ENCODE measurements at places on chromosomes 2 and 18.

DNA sequence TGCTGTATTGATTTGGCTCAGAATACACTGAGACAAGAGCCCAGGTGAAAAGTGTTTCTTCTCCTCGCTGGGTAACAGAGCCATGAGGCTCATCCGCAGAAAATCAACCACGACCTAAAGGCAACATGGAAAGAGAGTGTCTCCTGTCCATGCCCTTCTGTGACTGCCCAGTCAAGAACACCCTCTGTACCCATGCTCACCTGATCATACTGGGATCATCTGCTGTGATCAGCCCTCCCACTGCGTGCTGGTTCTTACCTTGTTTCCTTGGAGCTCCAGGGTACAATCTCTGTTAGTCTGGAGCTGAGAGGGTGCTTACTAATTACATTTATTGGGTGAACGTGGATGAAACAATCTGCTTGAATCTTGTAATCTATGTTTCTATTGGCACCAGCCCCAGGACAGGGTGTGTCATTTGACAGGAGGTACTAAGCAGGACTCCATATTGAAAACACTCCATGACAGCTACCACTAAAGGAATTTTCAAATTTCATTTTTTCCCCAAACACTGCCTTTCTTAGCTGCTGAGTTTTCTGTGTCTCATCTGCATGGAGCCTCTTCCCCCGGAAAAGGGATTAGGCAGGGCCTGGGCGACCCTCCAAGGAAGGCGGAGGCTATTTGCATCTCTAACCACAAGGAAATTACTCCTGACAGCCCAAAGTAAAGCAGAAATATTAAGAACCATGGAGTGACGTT is 39.7 kb upstream of the GRP start:
- no peak for DNase-seq

GRCh38 chr2:39529836-39530235 is 92.8 kb upstream of the MAP4K3 start:
- no peak for DNase-seq

GRCh38 chr18:24200494-24201290 is 61.8 kb downstream of the CABYR start:
- DNase-seq: no peak

DNA sequence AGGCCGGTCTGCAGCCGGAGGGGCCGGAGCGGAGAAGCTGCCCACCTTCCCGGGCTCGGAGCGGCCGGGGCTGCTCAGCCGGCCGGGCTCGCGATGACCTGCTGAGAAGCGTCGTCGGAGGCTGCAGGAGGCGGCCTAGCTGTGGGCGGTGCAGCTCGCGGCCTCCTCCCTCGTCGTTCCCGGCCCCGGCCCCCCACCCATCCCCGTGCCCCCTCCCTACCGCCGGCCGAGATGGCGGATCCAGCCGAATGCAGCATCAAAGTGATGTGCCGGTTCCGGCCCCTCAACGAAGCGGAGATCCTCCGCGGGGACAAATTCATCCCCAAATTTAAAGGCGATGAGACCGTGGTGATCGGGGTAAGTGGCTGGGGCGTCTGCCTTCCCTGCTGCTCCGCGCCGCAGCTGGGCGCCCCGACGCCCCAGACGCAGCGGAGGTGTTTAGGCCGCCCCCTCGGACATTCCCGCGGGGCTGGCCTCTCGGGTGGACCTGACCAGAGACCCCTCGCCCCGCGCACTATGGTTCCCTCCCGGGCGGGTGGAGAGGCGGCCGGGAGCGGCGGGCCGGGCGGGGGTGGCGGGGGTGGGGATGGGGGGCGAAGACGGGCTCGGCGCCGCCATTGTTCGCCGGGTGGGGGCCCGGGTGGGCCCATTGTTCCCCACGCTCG is 492 bp downstream of the KIF5C start:
- no peak for DNase-seq

GRCh38 chr18:35938562-35938961 is 33.9 kb upstream of the RMP24 start:
- DNase-seq: no peak

DNA sequence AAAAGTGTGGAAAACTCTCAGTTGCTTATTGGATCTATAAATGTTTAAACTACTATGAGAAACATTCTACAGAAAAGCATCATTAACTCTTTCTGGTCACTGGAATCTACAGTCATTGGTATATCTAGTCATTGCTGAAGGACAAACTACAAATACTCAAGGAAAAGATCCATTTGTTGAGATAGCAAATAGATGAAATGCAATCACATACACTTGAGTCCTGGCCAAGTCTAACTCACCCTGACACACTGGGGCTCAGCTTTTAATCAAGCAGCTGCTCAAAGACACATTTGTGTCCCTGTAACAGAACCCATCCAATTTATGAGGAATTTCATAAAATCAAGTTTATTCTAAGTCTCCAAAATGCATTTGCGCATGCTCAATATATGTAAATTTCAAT is 68.7 kb downstream of the CDH2 start:
- DNase-seq: no peak

- no peak for DNase-seq
These were observed 53.1 kb upstream of the NRP2 start for GRCh38 chr2:205629091-205629776.

DNA sequence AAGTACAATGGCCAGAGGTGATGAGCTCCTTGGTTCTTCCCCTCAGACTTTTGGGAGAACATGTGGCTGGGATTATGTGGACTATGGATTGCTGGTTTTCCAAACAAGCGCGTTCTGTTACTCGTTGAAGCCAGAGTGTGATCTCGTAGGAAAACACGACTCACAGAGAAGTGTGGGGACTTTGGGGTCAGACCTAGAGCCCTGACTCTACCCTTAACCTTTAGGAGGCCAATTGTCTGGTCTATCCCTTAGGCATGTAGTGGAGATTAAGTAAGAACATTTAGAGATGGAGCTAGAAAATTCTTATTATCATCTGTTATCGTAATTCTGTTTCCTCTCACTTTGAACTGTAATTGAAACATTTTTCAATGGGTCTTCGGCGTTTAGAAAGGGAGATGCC is 35.8 kb downstream of the BCL2L11 start:
- no peak for DNase-seq

DNA sequence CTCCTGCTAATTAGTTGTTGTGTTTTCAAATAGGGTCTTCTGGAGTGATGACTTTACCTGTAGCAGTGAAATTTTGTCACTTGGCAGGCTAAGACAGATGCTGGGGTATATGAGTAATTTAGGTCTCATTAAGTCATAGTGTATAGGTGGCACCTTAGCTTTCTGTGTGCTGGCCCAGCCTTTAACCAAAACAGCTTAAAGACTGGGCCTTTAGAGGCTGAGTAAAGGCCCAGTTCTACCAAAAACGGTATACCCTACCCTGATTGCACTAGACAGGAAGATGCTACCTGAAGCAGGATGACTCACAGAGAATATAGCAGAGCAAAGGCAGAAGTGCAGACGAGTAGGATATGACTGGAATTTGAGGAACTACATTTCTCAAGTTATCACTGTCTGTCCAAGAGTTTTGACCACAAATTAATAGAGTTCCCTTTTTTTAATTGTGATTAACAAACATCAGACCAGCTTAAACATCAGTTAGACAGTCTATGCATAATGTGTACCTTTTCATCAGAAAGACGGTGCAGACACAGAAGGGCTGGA is 337.9 kb upstream of the SALL3 start:
- no peak for DNase-seq

DNA sequence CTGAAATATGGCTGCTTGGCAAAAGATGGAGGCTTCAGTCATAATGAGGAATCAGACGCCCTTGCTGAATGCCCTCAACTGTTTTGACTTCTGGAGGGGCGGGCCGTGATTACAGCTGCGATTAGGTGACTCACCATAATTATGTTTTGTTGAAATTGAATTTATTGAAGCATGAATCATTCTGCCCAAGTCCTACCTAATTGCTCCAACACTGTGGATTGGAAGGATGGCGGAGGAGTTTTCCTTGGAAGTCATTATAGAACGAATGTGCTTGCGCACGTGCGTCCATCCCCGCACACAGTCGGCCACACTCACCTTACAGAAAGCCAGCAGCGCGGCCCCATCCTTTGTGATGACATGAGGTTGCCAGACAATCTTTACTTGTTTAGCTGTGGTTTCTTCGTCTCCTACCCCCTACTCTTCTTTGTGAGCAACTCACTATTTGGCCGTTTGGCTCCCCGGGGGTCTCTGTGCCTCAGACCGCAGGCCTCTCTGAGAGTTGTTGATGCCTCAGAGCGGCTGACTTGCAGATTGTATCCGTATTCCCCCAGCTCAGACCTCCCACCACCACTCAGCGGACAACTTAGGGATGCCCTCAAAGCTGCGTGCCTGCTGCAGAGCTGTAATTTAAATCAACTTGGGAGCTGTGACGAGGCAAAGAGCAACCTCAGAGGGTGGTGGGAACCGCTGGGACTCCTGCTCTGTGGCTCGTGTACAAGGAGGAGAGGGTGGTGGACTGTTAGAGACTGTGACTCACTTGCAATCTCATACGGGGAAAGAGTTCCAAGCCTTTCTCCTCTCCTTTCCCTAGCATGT is 513.4 kb downstream of the TNS1 start:
- no peak for DNase-seq

DNA sequence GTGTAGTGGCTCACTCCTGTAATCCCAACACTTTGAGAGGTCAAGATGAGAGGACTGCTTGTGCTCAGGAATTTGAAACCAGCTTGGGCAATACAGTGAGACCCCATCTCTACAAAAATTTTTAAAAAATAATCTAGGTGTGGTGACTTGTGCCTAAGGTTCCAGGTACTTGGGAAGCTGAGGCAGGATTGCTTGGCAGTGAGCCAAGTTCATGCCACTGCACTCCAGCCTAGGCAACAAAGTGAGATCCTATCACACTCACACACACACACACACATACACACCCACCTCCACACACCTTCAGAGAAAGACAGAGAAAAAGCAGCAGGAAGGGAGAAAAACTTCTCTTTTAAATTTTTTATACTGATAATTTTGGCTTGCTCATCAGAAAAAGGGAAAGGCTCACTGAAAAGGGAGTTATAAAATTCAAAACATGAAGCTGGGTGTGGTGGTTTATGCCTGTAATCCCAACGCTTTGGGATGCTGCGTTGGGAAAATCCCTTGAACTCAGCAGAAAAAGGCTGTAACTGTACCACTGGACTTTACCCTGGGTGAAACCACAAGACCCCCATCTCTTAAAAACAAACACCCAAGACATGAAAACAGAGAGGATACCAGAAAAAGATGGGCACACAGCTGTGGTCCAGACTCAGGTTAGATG is 25.7 kb downstream of the FAM168B start:
- DNase-seq: no peak

GRCh38 chr18:9096685-9097084 is 5.8 kb upstream of the NDUFV2 start:
- no peak for DNase-seq

DNA sequence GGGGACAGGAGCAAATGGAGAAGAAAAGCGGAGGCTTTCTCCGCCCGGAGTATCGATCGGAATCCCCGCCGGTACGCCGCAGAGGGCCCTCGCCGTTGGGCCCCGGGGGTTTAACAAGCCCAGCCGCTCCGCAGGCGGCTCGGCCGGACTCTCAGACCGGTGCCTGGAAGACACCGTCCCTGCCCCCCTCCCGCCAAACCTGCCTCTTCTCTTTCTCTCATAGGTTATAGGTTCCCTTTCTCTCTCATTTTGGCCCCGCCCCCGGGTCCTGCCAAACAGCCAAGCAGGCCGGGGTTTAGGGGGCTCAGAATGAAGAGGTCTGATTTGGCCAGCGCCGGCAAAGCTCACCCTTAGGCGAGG is 4.4 kb downstream of the ONECUT2 start:
- DNase-seq: no peak

- no peak for DNase-seq
These were observed 37.6 kb upstream of the PLEKHM3 start for GRCh38 chr2:208062961-208063360.

DNA sequence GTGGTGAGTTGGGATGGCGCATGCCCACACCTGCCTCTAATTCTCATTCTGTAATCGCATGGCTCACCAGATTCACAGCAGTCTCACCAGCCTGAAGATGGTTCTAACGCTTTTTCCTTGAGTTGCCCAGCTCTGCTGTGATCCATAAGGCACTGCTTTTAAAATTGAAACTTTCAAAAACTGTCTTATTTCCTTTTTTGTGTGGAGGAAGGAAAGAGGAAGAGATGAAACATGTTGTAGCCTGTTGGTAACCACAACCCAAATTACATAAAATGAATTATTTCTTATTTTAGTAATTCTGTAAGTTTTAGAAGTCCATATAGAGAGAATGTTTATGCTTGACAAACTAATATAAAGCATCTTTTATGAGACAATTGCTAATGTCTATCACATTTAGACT is 165.4 kb downstream of the RBM43 start:
- DNase-seq: no peak

DNA sequence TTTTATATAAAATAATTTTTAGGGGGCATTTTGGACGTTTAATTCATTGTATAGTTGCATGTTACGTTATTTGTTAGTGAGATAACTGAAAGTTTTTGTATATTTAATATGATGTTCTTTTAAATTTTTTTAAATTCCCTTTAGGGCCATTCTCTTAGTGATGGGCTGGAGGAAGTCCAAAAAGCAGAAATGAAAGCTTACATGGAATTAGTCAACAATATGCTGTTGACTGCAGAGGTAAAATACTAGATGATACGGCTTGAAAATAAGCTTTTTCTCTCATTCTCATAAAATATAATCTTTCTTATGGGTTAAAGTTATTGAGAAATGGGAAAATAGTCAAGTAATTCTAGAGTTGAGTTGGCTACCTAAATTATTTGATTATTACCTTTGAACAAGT is 58.9 kb downstream of the MTX2 start:
- DNase-seq: no peak

DNA sequence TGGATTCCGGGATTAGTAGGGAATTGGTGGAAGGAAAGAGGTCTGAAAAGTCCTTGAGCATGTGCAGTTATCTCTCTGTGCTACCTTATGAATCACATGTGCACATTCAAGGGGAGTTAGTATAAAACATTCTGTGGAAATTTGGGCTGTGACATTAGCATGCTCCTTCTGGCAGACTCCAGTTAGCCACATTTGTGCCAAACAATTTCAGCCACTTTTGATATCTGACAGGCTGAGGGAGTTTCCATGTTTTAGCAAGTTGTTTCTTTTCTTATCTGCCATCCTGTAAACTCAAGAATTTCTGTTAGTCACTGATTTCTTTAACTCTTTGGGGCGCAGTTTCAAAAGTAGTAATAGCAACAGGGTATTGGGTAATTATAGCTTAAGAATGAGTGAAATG is 28.3 kb upstream of the GYPC start:
- DNase-seq: no peak

DNA sequence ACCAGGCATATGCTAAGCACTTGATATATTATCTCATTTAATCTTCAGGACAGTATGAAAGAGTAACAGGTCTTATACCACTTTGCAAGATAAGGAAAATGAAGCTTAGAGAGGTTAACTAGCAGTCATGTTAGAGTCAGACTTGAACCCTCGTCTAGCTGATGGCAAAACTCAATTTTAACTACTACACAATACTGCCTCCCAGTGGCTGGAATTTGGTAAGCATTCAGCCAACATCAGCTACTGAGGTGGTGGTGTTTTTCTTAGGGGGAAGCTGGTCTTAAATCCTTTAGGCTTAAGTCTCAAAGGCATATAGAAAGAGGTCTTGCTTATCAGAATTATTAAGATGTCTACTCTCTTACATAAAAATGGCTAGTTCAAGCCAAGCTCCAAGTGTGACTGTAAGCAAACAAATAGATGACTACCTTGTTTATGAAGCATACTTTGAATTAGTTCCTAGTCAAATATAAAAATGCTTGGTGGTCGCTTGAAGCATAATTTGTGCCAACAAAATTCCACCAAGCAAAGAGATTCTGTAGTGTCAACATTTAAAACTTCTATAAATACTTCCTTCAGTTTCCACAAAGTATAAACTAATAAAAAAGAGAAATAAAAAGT is 325.4 kb upstream of the FIGN start:
- DNase-seq: no peak

- no peak for DNase-seq
These were observed 2.1 kb downstream of the DNAH7 start for GRCh38 chr2:196066291-196067087.

All from T-helper 22 cell (primary cell).